ENCODE measurements at places on chromosomes 1 and 21.

GRCh38 chr21:42262831-42263231 is 43.9 kb downstream of the ABCG1 start:
- DNase-seq = no peak

DNA sequence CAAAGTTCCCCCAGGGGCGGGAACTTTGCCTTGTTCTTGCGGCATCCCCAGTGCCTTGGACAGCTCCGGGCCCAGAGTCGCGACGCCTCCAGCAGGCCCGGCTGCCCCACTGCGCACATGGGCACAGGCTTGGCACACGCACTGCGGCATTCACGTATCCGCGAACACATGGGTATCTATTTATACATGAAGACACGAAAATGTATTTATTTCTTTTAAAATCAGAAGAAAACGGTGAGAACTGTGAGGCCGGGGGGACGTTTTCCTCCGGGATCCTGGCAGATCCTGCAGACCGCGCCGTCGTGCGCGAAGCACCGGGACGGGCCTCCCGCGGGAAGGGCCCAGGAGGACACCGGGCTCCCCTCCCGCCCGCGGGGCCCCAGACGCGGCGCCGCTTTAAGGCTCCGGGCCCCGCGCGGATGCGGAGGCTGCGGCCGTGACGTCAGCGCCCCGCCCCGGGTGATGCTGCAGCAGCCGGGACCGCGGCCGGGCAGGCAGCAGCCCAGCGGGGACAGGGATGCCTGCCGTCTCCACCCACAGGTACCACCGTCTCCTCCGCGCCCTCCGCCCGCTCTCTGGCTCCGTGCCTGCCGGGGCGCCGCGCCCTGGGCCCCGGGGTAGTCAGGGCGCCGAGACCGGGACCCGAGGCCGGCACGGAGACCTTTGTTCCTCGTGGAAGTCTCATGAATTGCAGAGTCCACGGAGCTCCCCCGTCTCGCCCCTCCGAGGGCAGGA is at the start of gene SLC45A1:
TSS of gene SLC45A1 (plus strand) at position 468 of the 735 bp plus-strand sequence. CDS start 6,216 bp downstream, outside the sequence.
- no peak for DNase-seq

DNA sequence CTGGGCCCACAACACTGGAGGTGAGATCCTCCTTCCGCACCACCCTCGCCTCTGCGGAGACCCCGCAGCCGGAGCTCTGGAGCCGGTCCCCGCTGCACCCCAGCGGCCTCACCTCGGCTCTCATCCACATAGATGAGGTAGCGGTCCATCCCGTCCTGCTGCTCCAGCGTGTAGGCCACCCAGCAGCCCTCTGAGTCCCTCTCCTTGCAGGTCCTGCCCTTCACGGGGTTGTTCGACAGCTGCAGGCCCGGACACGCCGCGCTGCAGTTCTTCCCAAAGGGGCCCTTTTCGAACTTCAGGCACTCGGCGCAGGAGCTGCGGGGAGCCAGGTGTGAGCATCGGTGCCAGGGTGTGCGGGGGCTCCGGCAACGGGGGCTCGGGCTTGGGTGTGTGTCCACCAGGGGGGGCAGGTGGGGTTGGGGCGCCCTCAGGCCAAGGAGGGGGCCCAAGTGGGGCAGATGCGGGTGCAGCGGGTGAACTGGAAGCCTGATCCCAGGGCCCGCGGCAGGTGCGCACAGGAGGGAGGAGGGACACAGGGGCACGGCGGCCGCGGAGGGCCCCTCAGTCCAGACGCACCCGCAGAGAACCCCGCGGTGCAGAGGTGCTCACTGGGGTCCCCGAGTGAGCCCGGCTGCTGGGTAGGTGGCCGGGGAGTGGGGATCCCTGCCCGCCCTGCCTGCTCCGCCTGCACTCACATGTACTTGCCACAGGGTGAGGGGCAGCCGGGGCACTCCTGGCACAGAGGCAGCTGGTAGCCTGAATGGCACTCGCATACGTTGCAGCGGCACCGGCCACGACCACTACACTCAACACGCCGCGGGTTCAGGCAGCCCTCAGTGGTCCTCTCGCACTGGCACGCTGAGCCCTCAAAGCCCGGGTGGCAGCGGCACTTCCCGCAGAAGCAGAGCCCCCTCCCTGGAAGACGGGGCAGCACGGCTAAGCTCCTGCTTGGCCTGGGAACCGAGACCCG is 15.4 kb upstream of the PTTG1IP start:
- DNase-seq = no peak

DNA sequence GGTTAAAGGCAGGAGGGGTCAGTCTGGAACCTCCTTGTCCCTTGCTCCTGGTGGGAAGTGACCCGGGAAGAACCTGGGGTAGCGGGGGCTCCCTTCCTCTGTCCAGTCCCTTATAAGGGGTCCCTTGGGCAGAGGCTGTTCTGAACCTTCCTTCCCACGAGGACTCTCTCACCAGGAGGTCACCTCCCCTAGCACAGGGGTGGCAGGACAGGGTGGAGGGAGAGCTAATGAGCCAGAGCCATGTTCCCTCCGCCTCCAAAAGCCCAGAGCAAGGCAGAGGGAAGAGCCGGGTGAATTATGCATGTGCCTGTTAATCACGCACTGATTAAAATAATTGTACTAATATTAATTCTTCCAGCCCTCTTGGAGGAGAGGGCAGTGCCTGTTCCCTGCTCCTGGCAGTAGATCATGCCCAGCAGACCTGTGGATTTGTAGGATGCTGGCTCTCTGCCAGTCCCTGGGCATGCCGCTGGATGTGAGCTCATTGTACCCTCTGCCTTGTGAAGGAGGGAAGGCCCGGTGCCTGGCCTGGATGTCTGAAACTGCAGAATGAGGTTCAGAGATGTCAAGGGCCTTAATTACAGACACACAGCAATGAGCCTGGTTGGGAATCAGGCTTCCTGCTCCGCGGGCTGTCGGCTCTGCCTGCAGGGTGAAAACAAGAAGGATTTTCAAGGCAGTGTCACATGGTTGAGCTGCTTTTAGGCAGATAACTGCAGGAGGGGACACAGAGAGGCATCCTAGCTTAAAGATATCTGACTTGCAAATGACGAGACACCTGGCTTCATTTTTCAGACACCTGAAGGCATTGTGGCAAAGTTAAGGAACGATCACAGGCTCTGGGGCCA is 68.2 kb downstream of the IGSF21 start:
- peak; percentile 37 for DNase-seq

DNA sequence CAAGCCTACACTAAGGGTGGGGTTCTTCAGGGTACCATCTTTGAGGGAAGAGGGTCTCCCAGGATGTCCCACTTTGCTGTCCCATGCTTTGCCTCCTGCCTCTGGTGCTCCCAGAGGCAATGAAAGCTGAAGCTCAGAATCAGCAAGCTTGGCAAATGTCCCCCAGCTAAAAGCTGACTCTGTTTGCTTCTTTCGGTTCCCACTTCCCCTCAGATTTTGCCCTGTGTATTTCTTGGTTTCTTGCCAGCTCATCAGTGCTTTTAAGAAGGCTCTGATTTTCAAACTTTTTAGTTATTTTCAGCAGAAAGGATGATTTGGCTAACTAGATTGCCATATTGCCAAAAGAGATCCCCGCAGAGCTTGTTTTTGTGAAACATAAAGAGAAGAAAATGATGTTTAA is 33.1 kb upstream of the COG2 start:
- DNase-seq = no peak

DNA sequence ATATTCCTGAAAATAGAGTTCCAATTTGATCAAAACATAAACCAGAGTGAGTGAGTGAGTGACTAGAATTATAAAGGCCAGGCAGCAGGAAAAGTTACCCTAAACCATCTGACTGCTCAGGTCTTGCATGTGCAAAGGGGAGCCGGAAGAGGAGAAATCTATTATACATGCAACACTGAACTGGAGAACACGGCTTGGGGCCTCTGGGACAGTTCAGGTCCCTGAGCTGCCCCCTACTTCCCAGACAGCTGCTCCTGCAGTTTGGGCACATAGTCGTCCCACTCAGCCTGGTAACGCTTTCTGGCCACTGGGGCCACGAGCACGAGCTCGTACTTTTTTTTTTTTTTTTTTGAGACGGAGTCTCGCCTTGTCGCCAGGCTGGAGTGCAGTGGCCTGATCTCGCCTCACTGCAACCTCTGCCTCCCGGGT is 40.1 kb downstream of the PTPRC start:
- DNase-seq = no peak

GRCh38 chr21:44867999-44868700 is 5.3 kb downstream of the PTTG1IP start:
- no peak for DNase-seq

- DNase-seq = no peak
Observed at GRCh38 chr1:9859281-9860014, 35.7 kb upstream of the CLSTN1 start.

DNA sequence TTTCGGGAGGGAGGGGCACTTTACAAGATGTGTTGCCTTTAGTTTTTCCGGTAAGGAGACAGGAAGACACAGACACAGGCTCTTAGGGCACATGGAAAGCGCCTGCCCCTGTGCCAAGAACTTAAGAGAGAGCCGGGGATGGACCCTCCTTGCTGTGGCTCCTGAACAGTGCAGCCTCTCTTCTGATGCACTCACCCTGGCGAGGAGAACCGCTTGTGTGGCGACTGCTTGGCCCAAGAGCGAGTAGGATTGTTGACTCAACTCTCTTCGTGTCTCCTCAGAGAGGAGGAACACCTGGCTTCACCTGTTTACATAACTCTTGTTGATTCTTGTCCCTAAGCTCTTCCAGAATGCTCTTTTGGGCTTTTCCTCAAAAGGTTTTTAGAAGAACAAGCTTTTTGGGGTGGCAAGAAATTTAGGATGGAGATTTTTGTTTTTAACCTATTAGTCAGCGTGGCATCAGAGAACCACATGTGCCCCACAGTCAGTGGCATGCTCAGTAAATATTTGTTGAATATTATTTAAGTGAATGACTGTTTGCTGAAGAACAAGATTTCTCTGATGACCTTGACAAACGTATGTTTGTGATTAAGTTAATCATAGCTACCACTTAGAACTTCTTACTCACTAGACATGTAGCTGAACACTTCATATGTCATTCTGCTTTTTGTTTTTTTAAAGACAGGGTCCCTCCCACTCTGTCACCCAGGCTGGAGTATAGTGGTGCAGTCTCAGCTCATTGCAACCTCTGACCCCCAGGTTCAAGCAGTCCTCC is 60.6 kb downstream of the NFIA start:
- DNase-seq = no peak

- DNase-seq = no peak
Observed at GRCh38 chr1:44822981-44823451, 14.7 kb downstream of the BTBD19 start.

GRCh38 chr1:207459008-207459407 is 4.9 kb downstream of the CR2 start:
- no peak for DNase-seq

DNA sequence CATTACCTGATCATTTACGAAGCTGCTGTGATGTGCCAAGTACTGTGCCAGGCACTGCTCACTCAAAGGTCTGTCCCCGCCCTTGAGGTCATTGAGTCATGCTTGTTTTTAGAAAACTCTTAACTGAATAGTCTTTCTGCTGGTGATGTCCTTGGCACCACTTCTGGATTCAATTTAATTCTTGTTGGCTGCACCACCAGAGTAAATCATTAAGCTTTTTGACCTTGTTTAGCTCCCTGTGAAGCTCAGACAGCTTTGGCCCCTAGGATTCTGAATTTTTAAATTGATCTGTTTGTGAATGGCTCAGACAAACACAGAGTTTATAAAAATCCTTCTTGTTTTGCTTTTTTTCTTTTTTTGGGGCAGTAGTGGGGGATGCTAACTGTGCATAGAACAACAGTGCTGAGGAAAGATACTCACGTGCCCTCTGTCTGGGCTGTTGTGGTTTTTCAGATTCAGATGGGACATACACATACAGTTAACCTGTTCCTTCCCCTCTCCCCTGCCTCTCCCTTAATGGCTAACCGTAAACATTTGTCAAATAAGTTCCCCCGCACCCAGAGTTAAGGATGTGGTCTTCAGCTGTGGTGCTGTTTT is 67.6 kb downstream of the MTR start:
- no peak for DNase-seq

DNA sequence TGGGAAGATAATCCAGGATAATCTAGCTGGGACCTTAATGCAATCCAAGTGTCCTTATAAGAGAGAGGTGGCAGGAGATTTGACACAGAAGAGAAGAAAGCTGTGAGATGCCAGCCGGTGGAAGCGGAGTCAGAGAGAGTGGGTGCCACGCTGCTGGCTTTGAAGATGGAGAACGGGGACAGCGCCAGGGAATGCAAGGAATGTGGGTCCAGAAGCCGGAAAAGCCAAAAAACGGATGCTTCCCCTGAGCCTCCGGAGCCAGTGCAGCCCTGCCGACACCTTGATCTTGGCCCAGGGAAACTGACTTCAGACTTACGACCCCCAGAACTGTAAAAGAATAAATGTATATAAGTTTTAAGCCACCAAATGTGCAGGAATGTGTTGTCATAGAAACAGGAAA is 152.6 kb downstream of the ZNF281 start:
- no peak for DNase-seq

DNA sequence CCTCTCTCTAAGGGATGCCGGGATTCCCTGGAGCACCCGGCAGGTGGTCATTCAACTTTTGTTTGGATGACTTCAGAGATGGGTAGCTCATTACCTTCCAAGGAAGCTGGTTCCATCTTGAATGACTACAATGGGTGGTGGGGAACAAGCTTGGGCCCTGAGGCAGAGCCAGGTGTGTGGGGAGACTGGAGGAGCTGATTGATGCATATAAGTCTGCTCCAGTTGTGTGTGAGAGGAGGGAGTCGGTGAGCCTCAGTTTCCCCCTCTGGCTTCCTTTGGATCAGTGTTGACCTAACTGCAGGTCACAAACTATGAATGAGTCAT is 133.8 kb upstream of the ZBTB40 start:
- no peak for DNase-seq

DNA sequence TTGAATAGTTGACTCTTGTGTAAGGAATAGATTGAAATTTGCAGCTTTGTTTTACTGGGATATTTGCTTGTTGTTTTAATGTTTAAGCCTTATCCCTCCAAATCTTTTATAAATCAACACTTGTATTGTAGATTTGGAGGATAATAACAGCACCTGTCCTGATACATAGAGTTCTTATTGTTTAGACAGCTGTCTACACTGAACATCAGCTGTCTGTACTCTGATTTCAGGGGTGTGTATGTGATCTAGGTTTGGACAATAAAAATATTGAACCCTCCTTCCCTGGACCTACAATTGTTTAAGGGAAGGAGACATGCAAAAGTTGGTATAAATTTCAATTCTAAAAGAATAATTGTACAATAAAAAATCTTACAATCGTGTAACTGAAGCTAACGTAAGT is 48.3 kb upstream of the DPH5 start:
- DNase-seq = no peak

DNA sequence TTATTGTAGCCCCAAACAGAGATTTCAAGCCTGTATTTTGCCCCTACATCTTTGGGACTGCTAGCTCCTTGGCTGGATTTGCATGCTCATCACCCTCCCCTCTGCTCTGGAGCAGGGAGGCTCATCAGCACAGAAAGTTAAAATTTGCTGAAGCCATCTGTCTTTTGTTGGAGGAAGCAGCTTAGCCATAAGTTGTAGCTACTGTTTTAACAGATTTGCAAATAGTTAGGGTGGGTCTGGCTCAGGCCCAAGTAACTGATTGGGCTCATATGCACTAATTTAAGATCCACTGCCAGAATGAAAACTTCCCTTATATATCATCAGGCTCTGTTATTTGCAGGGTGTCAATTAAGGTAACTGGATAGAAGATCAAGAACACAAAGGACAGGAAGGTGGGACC is 307.0 kb downstream of the ZP4 start:
- peak; percentile 58 for DNase-seq

GRCh38 chr1:82329226-82329625 is 528.5 kb downstream of the ADGRL2 start:
- no peak for DNase-seq

Data from NCI-H1694 treated with DMSO at 0.1 percent for 48 hours (cell line).